ENCODE measurements at places on chromosomes 6 and 20. TPM values are rescaled to one million over a fixed set of nuclear protein-coding genes. Genes with fewer than 3 reads are reported as not detected.

DNA sequence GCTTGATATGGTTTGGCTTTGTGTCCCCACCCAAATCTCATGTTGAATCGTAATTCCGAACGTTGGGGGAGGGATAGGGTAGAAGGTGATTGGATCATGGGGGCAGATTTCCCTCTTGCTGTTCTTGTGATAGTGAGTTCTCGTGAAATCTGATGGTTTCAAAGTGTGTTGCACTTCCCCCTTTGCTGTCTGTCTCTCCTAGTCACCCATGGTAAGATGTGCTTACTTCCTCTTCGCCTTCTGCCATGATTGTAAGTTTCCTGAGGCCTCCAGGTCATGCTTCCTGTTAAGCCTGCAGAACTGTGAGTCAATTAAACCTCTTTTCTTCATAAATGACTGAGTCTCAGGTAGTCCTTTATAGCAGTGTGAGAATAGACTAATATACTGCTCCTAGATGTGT, 19.9 kb downstream of the PFDN4 start:
- ATAC-seq, result no peak

DNA sequence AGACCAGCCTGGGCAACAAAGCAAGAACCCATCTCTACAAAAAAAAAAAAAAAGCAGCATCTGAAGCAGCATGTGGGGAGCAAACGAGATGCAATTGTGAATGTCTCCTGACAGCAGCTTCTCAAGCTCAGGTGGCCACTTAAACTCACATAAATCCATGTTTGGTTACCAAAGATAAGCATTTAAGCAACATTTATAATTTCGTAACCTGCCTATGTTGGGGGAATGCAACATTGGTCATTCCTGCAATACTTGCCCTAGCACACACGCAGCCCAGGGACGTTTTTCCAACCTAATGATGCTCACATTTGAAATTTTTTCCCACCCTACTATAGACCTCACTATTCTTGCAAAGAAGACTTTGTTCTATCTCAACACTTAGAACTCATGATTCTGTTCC, 113.3 kb downstream of the ZFP64 start:
- no peak for ATAC-seq

GRCh38 chr6:4563156-4563555, 213.0 kb upstream of the CDYL start:
- no peak for ATAC-seq

ARHGAP40 gene
- 10.3 TPM for total RNA-seq

- ATAC-seq, result no peak
Observed at GRCh38 chr6:6837541-6838080, 249.1 kb downstream of the LY86 start.

DNA sequence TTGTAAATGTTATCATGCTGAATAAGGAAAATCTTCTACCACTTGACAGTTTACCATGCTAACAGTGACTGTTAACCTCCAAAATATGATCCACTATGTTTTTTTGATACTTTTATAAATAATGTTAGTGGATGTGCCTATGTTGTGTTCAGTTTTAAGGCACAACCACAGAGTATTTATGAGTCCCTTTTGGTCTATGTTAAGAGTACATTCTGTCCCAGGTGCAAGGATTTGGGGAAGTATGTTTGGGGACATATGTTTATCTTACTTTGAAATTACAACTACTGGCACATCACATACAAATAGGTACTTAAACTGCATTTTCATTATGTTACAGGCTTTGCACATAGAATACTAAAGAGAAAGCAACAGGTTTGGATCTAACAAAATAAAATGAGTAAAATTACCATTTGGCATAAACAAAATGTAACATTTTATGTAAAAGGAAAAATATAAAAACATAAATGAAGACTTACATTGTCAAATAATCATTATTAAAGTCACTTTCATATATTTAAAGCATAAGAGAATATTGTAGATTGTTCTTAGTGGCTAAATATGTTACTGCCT, 71.2 kb downstream of the SESN1 start:
- no peak for ATAC-seq

DNA sequence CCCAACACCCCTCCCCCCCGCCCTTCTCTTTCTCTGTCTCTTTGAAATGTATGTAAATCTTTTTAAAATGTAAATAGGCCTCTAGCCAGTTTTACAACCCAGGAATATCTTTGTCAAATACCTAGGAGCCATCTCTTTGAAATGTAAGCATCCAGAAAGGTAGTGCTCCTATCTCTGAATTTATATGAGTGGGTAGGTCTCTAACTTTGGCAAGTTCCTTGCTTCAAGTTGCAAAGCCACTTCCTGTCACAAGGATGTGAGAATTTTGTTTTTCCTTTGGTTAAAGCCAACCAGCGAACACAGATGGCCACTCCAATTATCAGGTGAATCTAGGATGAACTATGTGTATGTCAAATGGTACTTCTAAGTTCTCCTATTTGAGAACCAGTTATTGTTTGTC, 6.2 kb upstream of the DEFB132 start:
- ATAC-seq, result no peak

GRCh38 chr20:43740642-43741041, 13.8 kb upstream of the GTSF1L start:
- ATAC-seq, result no peak

DNA sequence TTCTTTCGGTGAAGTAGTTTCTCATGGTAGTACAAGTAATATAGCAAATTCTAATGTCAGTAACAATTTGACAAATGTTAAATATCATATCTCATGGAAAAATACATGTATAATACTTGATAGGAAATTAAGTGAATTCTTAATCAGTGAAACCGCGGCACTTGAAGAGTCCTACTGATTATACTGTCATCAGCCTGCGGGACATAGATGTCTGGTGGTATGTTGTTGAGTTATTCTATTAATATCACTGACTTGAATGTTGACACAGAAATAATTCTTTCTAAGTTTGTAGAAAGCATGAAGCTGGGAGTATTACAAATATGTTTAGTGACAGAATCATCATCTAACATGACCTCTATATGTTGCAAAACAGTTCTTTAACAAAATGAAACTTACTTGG, 479.8 kb upstream of the IMPG1 start:
- no peak for ATAC-seq

MCCD1 gene
- not detected for total RNA-seq

All from esophagus mucosa (tissue), 1 donor.